ENCODE measurements at places on chromosomes 7 and 10.

GRCh38 chr7:156234666-156235494 lies 405.7 kb upstream of the RNF32 start:
- no peak for DNase-seq

DNA sequence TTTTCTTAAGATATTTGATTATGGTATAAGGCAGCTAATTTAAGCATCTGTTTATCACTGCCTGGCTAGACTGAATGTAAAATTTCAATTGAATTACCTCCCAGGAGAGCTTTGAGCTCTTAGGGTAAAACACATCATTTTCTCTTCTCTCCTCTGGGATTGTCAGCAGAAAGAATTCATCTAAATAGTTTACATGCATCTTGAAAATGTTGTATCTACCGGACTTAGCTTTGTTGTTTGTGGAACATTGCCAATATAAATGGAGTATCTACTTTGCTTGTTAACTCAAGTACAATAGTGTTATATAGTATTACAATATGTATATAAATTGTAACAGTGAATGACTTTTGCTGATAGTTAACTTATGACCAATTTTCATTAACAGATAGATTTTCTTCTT lies 73.3 kb downstream of the TAF3 start:
- DNase-seq: no peak

- DNase-seq: no peak
Observed at GRCh38 chr10:112330162-112330561, 43.8 kb upstream of the ACSL5 start.

DNA sequence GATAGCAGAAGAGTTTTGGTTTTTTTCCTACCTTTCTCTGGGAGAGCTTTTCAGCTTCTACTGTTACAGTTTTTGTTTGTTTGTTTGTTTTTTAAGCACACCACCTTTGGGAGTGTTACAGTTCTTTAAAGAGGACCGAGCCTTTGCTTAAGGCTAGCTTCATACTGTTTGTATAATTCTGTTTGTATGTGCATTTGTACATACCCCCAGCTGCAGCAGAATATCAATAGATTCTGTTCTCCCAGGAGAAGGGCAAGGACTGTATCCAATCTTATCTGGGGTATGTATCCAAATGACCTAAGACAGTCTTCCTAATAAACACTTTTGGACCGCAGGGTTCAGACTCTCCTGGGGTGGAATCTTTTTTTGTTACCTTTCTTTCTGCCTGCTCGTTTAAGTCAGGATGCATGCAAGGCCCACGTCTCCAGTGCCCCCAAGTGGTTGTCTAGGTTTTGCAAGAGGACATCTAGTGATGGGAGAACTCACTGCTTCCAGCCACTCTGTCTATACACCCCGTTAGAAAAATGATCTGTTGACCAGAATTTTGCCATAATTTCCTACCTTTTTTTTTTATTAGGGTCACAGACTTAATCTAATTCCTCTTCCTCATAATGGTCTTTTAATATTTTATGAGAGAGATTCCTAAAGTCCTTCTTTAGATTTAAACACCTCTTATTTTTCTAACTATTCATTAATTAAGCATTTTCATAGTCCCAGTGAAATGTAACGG lies 23.9 kb downstream of the NRF1 start:
- DNase-seq: peak; percentile 39

- DNase-seq: no peak
Observed at GRCh38 chr10:96301616-96302015, 2.6 kb upstream of the DNTT start.

DNA sequence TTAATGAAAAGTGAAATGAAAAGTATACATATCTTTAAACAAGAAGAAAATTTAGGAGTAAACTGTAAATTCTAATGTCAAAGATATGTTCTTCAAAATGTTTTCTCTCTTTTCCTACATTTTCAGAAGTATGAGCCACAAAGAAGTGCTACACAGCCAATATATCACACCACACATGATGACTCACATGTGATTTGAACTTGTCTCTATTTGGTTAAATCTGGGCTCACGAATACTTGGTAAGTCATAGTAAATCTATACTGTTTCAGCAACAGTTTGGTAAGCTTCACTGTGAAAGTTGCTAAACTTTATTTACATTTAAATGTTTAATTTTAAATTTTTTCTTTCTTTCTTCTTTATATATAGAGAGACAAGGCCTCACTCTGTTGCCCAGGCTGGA lies 380.6 kb upstream of the IGFBP3 start:
- no peak for DNase-seq

DNA sequence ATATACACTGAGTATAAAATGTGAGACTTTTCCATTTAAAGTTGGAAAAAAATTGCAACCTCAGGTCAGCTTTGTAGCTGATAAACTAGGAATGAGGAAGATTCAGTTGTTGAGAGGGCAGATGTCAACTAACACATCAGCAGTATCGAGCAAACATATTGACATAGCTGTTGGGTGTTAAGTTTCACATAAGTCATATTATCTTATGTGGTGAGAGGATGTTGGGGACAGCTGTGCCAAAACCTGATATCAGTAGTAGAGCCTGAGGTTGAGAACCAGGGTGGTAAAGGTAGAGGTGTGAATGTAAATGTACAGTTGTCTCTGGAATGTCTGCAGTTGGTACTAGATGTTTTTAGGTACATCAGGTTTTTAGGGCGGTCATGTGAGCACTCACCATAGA lies 5.0 kb downstream of the ZRANB1 start:
- DNase-seq: no peak

DNA sequence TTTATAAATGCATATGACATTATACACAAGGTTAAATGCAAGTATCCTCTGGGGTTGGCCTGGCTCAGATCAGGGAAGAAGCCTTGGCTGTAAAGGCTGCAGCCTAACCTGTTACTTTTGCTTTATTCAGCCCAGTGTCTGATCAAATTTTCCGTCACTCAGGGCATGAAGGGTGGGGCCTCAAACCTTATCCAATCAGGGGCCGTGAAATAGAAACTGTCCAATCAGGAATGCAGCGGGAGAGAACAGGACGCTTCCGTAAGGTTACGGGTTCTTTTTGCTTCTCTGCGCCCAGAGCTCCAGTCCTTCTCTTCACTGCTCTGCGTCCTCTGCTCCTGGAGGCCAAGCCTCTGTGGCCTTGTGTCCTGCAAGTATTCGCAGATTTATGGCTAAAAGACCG lies at the start of gene ZNF716:
TSS of gene ZNF716 (plus strand) at position 274 of the 400 bp plus-strand sequence. CDS start at position 386, 112 bp downstream.
- DNase-seq: no peak

DNA sequence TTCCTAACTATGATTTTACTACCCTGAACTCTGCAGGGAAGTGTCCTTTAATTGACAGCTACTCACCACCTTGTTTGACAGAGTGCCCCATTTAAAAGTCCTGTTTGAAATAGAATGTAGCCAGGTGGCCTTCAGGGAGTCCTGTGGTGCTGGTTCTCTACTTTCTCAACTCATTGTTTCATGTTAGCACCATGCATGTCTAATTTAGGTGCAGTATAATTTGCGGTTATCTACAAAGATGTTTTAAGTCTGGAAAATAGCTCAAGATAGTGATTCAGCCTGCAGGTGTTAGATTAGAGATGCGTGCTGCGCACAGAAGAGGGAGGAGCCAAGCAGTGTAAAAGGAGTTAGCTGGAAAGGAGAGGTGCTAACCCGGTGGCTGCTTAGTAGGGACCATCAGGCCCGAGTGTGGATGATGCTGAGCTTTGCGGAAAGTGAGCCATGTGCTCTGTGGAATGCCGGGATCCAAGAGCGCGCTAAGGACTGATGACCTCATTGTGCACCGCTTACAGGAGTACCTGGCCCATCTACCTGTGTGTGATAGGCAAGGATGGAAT lies 1.2 kb downstream of the CCM2 start:
- no peak for DNase-seq

- DNase-seq: no peak
Observed at GRCh38 chr7:33556472-33556871, 348.9 kb upstream of the BMPER start.

GRCh38 chr10:101217044-101217425 lies 12.2 kb downstream of the LBX1 start:
- DNase-seq: no peak

- DNase-seq: no peak
Observed at GRCh38 chr10:49465736-49466135, 69.8 kb upstream of the DRGX start.

DNA sequence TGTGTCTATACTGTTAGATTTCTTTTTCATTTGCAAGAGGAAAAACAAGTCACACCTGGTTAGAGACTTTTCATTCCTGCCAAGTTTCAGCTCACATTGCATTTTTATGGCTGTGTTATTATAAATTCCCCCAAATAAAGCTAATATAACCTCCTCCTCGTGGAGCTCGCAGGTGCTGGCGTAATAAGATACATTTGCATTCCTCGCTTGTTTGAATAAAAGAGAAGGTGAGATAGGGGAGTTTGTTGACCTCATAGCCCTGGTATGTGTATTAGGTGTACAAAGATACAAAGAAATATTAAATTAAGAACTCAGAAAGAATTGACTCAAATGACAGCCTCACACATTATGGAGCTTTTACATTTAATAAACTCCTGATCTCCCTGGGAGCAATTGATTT lies 257.7 kb upstream of the SP8 start:
- no peak for DNase-seq
